ENCODE measurements at places on chromosomes 1 and 21. TPM values are rescaled to one million over a fixed set of nuclear protein-coding genes. Genes with fewer than 3 reads are reported as not detected.

TRAF5 gene
- 149 TPM for total RNA-seq

FAAH gene
- 5.6 TPM for total RNA-seq

GSTM5 gene
- not detected for total RNA-seq

FAM177B gene
- 19.9 TPM for total RNA-seq

CYP4A22 gene
- not detected for total RNA-seq

DNA sequence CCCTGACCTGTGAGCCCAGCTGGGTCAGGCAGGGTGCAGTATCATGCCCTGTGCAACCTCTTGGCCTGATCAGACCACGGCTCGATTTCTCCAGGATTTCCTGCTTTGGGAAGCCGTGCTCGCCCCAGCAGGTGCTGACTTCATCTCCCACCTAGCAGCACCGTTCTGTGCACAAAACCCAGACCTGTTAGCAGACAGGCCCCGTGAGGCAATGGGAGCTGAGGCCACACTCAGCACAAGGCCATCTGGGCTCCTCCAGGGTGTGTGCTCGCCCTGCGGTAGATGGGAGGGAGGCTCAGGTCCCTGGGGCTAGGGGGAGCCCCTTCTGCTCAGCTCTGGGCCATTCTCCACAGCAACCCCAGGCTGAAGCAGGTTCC, 29.6 kb downstream of the SLC19A1 start:
- DNase-seq = no peak
- no peaks in the 10 kb centered on the region for H3K27me3 ChIP-seq
- no peaks in the 10 kb centered on the region for H3K4me1 ChIP-seq
- no peak overlapping the region for H3K4me3 ChIP-seq
- H3K36me3 ChIP-seq = peaks cover 5% of the 10 kb centered on the region

GRCh38 chr1:204045430-204045829, 27.5 kb upstream of the SOX13 start:
- no peaks in the 10 kb centered on the region for H3K27me3 ChIP-seq
- no peak overlapping the region for H3K27ac ChIP-seq
- no peaks in the 10 kb centered on the region for H3K36me3 ChIP-seq

DNA sequence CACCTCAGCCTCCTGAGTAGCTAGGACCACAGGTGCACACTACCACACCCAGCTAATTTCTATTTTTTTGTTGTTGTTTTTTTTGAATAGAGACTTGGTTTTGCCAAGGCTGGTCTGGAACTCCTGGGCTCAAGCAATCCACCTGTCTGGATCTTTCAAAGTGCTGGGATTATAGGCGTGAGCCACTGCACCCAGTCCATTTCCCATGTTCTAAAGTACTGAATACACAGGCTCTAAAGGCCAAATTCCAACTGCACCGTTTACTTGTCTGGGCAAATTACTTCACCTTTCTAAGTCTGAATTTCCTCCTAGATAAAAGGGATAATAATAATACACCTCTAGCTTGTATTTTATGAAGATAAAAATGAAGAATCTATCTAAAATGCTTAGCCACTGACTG, 39.6 kb downstream of the FRRS1 start:
- no peak for DNase-seq
- no peaks in the 10 kb centered on the region for H3K4me1 ChIP-seq
- H3K4me3 ChIP-seq = no peak overlapping the region
- H3K36me3 ChIP-seq = no peaks in the 10 kb centered on the region

GRCh38 chr1:233319272-233319671, 8.3 kb upstream of the MAP3K21 start:
- H3K4me3 ChIP-seq = no peak overlapping the region
- H3K27me3 ChIP-seq = no peaks in the 10 kb centered on the region
- no peak overlapping the region for H3K27ac ChIP-seq
- DNase-seq = no peak
- H3K36me3 ChIP-seq = no peaks in the 10 kb centered on the region
- H3K4me1 ChIP-seq = no peaks in the 10 kb centered on the region

GRCh38 chr1:7207875-7208646, 422.8 kb downstream of the CAMTA1 start:
- peaks cover 23% of the 10 kb centered on the region for H3K27me3 ChIP-seq
- no peak overlapping the region for H3K27ac ChIP-seq
- no peak for DNase-seq
- H3K4me3 ChIP-seq = no peak overlapping the region

DNA sequence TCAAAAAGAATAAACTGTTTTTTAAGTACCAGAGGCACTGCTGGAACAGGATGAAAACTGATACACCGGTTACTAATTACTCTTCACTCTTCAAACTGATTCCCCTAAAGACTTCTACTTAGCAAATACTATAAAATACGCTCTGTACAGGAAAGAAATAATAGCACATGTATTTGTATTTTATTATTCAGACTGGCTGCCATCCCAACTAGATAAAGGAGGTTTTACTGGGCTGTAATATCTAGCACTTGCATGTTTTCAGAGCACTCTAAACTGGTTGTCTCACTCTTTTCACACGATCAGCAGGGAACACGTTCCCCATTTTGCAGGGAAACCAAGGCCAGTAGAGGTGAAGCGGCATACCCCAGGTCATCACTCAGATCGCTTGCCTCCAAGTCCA, 9.2 kb downstream of the SMIM12 start:
- H3K27ac ChIP-seq = no peak overlapping the region
- H3K4me1 ChIP-seq = no peaks in the 10 kb centered on the region
- no peak for DNase-seq
- H3K4me3 ChIP-seq = no peak overlapping the region
- peaks cover 44% of the 10 kb centered on the region for H3K36me3 ChIP-seq

DNA sequence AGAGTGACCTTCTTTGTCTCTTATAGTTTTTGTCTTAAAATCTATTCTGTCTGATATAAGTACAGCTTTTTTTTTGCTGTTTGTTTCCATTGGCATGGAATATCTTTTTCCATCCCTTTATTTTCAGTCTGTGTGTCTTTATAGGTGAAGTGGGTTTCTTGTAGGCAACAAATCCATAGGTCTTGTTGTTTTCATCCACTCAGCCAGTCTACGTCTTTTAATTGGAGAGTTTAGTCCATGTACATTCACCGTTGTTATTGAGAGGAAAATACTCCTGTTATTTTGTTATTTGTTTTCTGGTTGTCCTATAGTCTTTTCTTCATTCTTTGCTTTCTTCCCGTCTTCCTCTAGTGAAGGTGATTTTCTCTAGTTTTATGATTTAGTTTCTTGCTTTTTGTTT, 115.9 kb downstream of the IFI44 start:
- no peak for DNase-seq
- no peak overlapping the region for H3K4me3 ChIP-seq
- no peaks in the 10 kb centered on the region for H3K27me3 ChIP-seq
- no peak overlapping the region for H3K27ac ChIP-seq
- H3K36me3 ChIP-seq = no peaks in the 10 kb centered on the region
- no peaks in the 10 kb centered on the region for H3K4me1 ChIP-seq

- H3K4me3 ChIP-seq = no peak overlapping the region
- H3K27me3 ChIP-seq = no peaks in the 10 kb centered on the region
- no peak overlapping the region for H3K27ac ChIP-seq
- H3K4me1 ChIP-seq = peaks cover 14% of the 10 kb centered on the region
Measured at GRCh38 chr1:14881775-14882672, 271.5 kb upstream of the TMEM51 start.

DNA sequence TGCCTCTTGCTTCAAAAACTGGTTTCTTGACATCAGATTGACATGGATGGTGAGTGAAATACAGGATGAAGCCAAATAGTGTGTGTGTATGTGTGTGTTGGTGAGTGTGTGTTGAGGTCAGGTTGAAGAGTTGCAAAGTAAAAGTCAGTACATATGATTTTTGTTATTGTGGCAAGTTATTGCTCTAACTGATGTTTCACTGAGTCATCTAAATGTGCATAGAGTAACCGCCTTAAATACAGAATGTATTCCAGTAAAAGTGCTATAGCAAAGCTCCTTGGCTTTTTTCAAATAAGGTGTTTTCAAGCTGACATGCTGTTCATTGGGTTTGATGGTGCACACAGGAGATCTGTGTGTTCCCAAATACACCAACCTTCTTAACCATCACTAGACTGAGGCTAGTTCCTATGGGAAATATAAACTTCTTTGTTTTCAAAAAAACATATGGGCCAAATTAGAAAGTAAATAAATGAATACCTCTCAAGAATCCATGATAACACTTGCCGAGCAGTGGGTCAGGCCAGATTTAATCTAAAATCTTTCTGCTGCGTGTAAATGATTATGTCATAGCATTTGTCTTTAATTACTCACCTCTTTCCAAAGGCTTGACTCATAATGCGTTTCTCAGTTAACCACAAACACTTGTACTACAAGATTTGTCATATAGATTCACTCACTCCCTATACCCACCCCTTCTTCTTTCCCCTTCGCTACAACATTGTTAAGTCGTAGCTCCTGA, 151.1 kb downstream of the LYPLAL1 start:
- no peak for DNase-seq
- no peaks in the 10 kb centered on the region for H3K27me3 ChIP-seq
- no peak overlapping the region for H3K4me3 ChIP-seq
- no peaks in the 10 kb centered on the region for H3K4me1 ChIP-seq
- H3K27ac ChIP-seq = no peak overlapping the region

DNA sequence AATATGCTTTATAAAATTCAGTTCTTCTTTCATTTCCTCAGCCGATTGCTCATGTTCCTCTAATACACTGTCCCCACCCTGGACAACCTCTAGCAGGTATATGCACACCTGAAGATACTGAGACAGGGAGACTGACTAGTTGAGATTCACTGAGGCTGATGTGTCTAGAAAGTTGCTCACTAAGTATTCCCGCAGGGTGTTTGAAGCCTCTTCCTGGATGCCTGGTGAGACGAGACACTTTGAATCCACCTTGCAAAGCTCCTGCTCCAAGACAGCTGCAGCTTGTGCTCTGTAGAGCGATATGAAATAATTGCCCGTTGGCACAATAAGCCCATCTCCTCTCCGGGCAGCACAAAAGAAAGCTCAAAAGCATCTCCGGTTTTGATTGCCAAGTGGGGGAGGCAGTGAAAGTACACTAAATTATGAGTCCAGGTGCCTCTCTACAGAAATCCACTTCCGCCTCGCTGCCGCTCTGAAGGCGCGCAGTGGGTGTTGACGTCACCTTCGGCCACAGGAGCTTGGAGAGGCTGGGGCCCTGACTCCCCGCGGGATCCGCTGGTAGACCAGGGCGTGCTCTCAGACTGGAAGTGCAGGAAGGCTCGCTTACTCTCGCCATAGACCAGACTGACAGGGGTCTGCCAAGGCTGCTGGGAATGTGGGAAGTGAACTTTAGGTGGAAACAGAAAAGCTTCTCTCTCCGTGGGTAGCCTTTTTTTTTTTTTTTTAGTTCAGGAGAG, 46.3 kb downstream of the GPA33 start:
- H3K4me1 ChIP-seq = peaks cover 12% of the 10 kb centered on the region
- H3K4me3 ChIP-seq = peak overlapping the region; percentile 53
- no peak overlapping the region for H3K27ac ChIP-seq
- peak; percentile 77 for DNase-seq
- H3K36me3 ChIP-seq = no peaks in the 10 kb centered on the region

- no peaks in the 10 kb centered on the region for H3K36me3 ChIP-seq
- peak; percentile 68 for DNase-seq
- no peak overlapping the region for H3K4me3 ChIP-seq
- peaks cover 6% of the 10 kb centered on the region for H3K4me1 ChIP-seq
- H3K27me3 ChIP-seq = no peaks in the 10 kb centered on the region
Measured at GRCh38 chr1:248622570-248623001, 12.3 kb downstream of the OR2T11 start.

GRCh38 chr1:29513357-29513756, 277.0 kb downstream of the PTPRU start:
- no peak for DNase-seq
- no peak overlapping the region for H3K4me3 ChIP-seq
- H3K27me3 ChIP-seq = no peaks in the 10 kb centered on the region
- H3K4me1 ChIP-seq = no peaks in the 10 kb centered on the region
- H3K27ac ChIP-seq = no peak overlapping the region

DNA sequence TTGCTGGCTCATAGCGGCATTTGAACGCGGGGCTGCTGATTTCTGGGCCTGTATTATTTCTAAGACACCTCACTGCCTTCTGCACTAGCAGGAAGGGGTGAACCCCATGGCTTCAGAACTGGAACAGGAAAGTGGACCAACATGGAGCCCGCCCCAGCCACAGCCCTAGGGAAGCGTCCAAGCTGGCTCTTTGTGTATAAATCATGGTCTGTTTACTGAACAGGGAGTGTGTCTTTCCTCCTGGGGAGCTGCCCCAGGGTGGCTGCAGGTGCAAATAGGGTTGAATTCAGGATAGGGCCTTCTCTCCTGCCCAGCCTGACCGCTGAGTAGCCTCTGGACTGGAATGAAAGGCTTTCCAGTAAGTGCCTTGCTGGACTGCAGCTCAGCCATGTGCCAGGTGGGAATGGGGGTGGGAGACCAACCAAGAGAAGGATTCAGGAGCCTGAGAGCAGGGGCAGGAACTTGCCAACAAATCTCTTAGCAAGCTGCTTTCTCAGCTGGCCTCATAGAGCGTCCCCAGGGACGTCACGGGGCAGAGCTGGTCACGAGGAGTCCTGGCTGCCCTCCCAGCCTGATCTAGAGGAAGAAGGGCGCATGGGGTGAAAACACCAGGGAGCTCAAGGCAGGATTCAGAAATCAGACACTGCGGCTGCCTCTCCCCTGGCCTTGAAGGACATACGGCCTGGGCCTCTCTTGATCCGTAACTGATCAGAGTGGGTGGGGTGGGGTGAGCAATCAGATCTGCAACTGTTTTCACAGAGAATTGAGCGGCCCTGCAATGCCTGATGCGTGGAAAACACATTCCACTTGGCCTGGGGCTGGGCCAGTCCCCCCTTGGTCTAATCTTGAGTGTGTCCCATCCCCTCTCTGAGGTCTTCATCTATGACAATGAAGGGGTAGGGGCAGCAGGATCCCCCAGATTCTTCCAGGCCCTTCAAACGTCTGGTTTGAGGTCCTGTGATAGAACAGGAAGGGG, 56.5 kb upstream of the SELENON start:
- no peaks in the 10 kb centered on the region for H3K36me3 ChIP-seq
- H3K4me3 ChIP-seq = no peak overlapping the region

DNA sequence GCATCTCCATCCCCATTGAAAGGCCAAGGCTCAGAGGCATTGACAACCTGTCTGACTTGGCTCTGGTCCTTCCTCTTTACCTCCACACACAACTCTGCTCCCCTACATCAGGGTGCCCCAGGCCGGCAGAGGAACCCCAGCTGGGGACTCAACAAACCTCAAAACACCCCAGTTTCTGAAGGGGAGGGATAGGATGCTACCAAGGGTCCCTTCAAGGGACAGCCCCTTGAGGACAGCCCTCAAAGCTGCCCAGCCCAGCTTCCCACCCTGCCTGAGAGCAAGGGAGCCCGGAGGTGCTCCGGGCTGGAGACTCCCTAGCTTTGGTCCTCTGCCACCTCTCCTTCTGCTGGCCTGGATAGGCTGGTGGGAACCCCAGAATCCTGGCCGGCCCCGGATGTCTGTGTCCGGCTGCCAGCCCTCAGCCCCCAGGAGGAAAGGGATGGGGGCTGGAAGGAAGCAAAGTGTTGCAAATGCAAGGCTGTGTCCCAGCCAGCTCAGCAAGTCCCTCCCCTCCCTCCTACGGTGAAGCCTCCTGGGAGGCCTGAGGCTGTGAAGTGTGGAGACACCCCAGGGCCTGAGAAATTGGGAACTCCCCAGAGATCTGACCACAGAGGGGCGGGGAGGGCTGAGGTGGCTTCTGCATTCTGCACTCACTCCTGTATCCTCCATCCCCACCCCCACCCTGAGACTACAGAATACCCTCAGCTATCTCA, 1.1 kb upstream of the MARCKSL1 start:
- peak overlapping the region; percentile 17 for H3K4me3 ChIP-seq
- H3K27ac ChIP-seq = peak overlapping the region; percentile 67
- H3K36me3 ChIP-seq = peaks cover 1% of the 10 kb centered on the region

- H3K27ac ChIP-seq = no peak overlapping the region
- H3K4me1 ChIP-seq = no peaks in the 10 kb centered on the region
- H3K36me3 ChIP-seq = peaks cover 18% of the 10 kb centered on the region
- no peak for DNase-seq
- H3K4me3 ChIP-seq = no peak overlapping the region
Measured at GRCh38 chr1:244705261-244706234, 52.6 kb downstream of the DESI2 start.
